ENCODE measurements at places on chromosomes 1 and 21. TPM values are rescaled to one million over a fixed set of nuclear protein-coding genes. Genes with fewer than 3 reads are reported as not detected.
A peak's percentile ranks its signal among the peaks of the same experiment; 100 is the strongest.

- DNase-seq = no peak
These were observed 4.0 kb upstream of the GBP2 start for GRCh38 chr1:89129911-89130310.

GRCh38 chr1:31476891-31477846, 64.2 kb downstream of the SERINC2 start:
- no peak for DNase-seq

- DNase-seq = peak; percentile 56
These were observed 57.8 kb downstream of the FOXO6 start for GRCh38 chr1:41418857-41419583.

DNA sequence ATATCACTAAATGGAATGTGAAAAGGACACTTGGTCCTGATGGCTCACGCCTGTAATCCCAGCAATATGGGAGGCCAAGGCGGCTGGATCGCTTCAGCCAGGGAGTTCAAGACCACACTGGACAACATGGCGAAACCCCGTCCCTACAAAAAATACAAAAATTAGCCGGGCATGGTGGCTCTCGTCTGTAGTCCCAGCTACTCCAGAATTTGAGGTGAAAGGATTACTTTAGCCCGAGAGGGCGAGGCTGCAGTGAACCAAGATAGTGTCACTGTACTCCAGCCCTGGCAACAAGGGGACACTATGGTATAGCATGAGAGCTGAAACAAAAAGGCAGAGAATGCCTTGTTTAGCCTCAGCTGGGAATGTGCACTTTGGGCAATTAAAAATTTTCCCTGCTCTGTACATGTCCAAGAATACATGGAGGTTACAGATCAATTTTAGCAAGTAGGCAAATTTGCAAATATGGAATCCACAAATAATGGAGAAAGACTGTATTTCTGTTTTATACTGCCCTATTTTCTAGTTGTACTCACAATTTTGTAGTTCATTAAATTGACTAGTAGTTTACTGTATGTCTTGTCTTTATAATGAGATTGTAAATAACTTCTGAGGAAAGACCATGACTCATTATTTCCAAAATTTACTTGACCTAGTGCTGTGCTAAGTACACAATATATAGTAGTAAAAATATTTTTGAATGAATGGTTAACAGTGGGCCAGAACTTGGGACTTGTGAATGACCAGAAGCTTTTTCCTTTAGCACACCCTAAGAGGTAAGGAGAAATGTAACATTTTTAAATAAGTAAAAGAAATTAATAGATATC, 2.0 kb upstream of the ANGEL2 start:
- no peak for DNase-seq

The ADCY10 gene
- total RNA-seq = not detected
